Stimulated activated naive CD8-positive, alpha-beta T cell treated with anti-CD3 and anti-CD28 coated beads, Interleukin-15, Interleukin-2, amounts not matched to agents 100 U/mL and 50 U/mL, for 24 hours (primary cell): ENCODE measurements at places on chromosomes 4 and X.
A peak's percentile ranks its signal among the peaks of the same experiment; 100 is the strongest.

DNA sequence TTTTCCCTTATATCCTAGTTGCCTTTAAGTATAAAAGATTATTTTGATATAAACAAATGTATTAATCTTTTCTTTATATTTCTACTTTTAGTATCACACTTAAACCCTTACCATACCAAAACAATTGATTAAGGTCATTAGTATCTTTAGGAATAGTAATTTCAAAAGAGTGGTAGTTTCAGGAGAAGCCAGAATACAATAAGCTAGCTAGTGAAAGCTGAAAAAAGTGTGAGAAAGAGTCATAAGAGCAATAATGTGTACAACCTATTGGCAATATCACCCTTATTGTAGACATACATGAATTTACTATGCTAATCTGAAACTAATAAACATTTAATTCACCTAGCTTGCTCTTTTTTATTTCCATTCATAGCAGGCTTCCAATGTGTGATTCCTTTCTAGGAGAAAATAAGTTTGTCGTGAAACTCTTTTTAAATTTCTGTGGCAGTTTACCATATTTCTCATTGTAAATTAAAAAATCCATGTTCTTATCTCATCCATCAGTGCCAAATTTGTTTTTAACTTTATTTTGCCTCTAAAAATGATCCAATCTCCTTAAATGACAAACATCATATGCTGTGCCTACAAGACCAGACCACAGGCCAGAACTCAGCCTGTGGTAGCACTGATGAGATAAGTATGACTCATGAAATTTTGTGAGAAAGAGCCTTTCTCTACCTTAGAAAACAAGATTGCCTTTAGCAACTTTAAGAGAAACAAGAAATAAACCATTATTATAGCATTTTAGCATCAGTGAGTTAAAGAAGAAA lies 8.1 kb downstream of the NEK1 start:
- no peak for DNase-seq

DNA sequence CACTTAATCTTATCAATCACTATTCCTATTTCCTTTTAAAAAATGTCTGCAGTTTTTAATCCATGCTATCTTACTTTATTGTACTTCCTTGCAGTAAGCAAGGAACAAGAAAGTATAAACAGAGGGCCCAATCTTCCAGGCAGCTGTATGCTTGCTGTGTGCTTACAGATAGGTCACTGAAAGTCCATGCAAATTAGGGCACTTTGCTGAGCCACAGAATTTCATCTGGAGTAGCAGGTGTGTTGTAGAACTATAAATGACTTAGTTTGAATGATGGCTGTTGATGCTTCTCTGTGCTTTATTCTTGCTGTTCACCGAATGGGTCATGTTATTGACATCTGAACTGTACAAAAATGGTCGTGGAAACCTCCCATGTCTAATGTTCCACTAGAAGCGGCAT lies 154.6 kb downstream of the ATOH1 start:
- no peak for DNase-seq

GRCh38 chrX:14363728-14364127 lies 165.6 kb upstream of the GLRA2 start:
- DNase-seq = no peak

DNA sequence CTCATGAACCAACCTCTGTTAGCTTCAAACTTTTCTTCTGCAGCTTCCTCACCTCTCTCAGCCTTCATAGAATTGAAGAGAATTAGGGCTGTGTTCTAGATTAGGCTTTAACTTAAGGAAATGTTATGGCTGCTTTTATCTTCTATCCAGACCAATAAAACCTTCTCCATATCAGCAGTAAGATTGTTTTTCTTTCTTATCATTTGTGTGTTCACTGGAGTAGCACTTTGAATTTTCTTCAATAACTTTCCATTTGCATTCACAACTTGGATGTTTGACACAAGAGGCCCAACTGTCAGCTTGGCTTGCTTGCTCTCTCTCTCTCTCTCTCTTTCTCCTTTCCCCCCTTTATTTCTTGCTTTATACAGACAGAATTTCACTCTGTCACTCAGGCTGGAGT lies 22.8 kb upstream of the SOWAHB start:
- no peak for DNase-seq

- DNase-seq = no peak
These were observed 117.5 kb downstream of the CDKL5 start for GRCh38 chrX:18542905-18543304.

- DNase-seq = no peak
These were observed 118.5 kb upstream of the OTUD4 start for GRCh38 chr4:145298885-145299284.

DNA sequence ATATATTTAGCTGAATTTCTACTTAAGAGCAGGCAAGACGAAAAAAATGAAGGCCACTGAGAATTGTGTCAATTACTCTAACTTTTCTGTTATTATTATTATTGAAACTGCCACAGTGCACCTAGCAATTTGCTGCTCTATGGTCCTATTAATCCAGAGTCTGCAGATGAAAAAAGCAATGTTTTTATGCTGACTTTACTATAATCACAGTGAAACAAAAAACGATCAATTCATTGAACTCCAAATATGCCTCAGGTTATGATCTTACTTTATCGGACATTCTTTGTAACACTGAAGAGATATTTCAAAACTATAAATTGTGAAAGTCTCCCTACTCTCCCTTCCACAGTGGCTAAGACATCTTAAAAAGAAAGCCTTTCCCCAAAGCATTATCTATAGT lies 474.4 kb downstream of the KCNIP4 start:
- DNase-seq = no peak

- no peak for DNase-seq
These were observed 51.6 kb downstream of the KIT start for GRCh38 chr4:54709400-54709799.

GRCh38 chrX:129360175-129360574 lies 163.1 kb downstream of the SMARCA1 start:
- peak; percentile 26 for DNase-seq

DNA sequence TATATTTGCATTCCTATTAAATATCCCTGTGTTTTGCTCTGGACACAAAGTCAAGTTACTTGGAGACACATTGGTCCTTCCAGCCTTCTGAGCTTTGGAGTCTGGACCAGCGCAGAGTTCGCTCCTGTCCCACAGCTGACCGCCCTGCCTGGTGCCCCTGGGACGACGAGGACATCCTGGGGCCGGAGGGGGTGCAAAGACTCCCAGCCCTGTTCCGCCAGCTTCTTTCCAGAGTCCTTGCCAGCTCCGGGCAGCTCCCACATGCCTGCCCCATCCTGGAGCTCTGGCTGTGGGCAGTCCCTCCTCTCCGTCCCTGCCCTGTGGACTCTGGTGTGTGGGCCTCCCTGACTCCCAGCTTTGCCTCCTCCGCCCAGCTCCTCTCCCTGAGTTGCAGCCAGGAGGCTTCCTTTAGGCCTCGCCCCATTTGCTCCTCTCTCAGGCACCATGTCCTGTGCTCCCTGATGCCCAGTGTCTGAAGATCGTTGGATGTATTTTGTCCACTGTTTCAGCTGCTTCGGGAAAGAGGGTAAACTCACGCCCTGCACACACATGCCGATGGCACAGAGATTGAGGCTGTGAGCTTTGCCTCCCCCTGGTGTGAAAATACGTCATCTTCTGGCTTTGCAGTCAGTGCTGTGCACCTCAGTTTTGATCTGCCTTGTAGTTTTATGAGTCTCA lies 4.9 kb upstream of the PCGF3 start:
- DNase-seq = no peak

DNA sequence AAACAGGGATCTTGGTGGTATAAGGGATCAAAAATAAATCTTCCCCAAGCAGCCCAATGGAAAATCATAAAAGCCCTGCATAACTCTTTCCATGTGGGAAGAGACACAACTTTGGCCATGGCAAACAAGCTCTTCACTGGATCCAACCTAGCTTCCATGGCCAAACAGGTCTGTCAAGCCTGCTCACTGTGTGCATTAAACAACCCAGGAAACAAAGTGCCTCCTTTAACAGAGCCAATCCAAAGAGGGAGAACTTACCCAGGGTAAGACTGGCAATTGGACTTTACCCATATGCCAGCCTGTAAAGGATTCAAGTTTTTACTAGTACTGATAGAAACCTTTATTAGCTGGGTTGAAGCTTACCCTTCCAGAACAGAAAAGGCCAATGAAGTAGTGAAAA lies 7.6 kb upstream of the HERC5 start:
- DNase-seq = no peak

DNA sequence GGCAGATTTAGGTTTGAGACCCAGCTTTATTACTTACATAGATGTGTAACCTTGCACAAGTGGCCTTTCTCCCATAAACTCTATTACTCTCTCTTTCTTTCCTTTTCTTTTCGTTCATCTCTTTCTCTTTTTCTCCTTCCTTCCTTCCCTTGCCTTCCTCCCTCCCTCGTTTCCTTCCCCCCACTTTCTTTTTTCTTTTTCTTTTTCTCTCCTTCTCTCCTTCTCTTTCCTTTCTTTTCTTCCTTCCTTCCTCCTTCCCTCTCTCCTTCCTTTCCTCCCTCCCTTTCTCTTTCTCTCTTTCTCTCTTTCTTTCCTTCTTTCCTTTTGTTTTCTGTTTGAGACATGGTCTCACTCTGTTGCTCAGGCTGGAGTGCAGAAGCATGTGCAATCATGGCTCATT lies 526.4 kb upstream of the CXorf51A start:
- no peak for DNase-seq

- no peak for DNase-seq
These were observed 26.4 kb upstream of the LRCH2 start for GRCh38 chrX:115260330-115260729.

GRCh38 chr4:67288964-67289363 lies 256.3 kb downstream of the CENPC start:
- DNase-seq = peak; percentile 29

GRCh38 chr4:35151816-35152572 lies 1092.3 kb downstream of the ARAP2 start:
- DNase-seq = peak; percentile 5
